NCI-H2029 (cell line): ENCODE measurements at places on chromosomes 4 and X.

GRCh38 chr4:107247738-107248137, 211.6 kb upstream of the DKK2 start:
- no peak for DNase-seq

- DNase-seq, result no peak
Observed at GRCh38 chrX:139720136-139720535, 12.2 kb upstream of the MCF2 start.

DNA sequence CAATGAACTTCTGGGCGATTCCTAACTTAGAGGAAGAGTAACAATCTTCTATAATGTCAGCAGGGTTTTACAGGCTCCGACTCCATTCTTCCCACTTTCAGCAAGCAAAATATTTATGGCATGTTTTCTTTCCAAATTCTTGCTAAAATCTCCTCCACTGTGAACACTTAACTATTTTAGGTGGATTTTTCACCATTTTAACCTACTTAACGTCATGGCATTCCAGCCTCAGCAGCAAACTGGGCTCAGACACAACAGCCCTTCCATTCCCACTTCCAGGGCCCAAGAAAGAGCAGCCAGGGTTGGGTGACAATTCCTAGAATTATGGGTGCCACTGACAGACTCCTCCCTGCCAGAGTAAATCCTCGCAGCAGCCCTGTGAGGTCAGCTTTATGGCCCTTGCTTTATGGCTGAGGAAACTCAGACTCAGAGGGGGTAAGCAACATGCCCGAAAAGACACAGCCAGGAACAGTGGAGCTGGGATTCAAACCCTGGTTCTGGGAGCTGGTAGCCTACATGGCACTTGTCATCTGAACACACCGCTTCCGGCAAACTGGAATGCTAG, 112.8 kb upstream of the MAP3K15 start:
- no peak for DNase-seq

- no peak for DNase-seq
Observed at GRCh38 chrX:96833333-96833732, 50.4 kb upstream of the RPA4 start.

- no peak for DNase-seq
Observed at GRCh38 chr4:57091657-57092162, 18.5 kb downstream of the IGFBP7 start.

DNA sequence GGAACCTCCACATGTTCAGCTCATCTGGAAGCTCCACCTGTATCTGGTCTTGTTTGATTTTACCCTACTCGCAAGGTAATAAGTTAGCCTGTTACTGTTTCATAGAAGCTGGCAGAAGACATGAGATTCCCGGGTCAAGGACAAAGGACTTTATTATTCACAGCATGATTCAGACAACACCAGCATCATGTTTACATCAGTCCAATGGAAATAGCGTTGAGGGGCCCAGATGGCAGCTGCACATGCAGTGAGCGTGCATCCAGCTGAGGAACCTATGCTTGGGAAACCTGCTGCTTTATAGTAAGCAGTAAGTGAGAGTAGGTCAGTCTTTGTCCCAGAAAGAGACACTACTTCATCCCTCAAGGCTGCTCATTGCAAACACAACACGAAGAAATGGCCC, 19.8 kb downstream of the TSPAN5 start:
- no peak for DNase-seq

DNA sequence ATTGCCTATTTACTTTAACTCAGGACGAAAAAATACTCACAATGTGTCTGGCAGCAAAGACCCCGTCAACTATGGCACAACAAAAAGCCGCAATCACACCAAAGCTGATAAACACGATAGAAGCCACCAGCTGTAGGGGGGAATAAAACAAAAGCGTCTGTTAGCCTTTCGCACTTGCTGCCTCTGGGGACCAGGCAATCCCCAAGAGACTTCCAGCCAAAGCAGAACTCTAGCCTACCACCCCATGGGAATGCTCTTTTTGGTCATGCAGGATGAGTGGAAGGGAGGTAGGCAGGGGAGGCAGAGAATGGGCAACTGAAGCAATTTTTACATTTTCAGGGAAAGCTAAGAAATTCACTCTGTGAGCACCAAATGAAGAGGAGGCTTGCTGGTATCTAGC, 20.1 kb downstream of the TMEM255A start:
- no peak for DNase-seq

DNA sequence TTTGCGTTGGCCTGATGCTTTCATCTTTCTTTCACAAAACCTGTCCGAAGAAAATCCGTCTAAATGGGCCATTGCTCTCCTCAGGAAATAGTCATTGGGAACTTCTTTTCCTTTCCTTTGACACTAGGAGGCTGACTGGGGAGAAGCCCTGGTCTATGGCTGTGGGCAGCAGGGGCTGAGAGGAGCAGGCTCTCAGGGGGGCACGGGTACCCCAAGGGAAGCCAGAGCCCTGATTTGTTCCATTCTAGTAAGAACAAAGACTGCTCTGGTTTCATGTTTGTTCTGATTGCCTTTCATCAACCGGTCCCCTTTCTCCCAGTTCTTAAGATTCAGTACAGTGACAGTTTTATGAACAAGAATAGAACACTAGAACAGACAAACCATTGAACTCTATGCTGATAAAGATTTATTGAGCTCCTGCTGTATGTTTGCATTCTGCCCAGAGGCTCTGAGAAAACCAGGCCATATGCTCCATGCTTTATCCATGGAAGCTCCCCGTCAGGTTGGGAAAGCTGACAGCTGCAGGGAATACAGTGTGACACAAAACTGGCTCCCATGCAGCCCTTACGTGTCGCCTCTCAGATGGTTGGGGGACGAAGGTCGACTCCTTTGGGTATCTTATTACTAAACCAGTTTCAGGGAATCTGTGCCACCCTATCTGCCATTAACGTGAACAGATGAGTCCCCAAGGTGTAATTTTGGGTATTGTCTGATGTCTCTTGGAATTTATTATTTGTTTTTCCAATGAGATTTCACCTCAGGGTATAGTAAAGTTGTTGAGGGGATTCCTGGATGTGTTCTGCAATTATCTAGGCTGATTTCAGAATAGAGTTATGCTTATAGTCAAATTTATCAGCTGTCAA, 72.4 kb upstream of the MSANTD1 start:
- DNase-seq, result no peak

DNA sequence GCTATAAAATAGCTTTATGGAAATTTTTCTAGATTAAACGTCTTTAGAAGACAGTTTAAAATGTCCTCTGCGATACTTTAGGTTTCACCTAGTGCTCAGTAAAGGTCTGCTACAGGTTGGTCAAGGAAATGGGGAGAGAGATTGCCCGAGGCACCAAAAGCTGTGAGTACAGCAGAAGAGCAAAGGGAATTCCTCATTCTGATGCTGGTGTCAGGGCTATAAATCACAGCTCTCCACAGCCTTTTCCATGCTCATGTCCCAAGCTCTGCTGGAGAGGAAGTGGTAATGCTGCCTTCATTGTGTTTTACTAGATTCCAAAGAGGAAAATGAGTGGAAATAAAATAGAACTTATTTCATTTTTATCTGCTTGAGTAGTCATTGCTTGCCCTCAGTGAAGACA, 2060.4 kb downstream of the ARAP2 start:
- DNase-seq, result no peak

- DNase-seq, result no peak
Observed at GRCh38 chrX:77786365-77786680, 307 bp upstream of the ATRX start.

DNA sequence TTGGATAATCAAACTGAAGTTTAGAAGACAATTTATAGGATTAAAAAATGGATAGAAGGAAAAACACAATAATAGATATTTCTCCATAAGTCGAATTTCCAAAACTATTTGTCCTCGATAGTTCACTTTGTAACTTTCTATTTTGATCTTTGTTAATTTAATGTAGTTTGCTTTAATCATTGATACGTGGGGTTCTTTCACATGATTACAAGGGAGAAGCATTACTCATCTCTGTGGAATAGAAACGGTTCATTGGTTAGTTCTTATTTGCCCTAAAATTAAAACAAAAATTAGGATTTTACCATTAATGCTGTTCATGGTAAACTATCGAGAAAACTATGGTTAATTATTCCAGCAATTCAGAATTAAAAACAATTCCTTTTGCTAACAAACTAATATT, 2.1 kb downstream of the TET2 start:
- DNase-seq, result no peak

DNA sequence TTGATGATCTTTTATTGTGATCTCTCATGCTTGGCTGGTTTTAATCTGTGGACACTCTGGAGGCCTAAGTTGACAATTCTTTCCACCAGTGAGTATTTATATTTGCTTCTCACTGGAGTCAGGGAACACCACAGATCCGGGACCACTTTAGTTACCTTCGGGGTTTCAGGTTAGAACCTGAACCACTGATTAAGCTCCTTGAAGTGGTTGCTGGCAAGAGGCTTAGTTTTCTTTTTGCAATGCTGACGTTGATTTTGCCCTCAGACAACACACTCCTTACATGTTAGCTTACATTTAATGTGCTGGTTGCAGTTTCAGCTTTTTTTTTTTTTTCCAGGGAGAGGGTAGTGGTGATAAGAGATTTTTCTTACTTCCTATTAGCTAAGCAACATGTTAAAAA, 10.5 kb upstream of the ZNF330 start:
- peak; percentile 51 for DNase-seq

DNA sequence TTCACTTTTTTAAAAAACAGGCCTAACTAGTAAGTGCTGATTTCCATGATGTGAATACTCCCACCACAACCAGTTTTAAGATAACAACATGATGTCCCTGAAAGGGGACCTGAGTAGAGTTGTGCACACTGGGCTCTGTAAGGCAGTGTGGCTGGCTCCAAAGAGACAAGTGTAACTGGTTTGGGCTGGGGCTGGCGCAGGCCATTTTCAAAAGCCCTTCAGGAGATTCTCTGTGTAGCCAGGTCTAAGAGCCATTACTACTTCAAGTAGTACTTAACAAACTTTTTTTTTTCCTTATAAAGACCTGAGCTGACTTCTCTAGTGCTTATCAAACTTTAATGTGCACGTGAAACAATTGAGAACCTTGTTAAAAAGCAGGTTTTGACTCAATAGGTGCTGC, 4.3 kb downstream of the QRFPR start:
- DNase-seq, result no peak

- peak; percentile 3 for DNase-seq
Observed at GRCh38 chrX:110420771-110421499, 62.3 kb downstream of the RTL9 start.

GRCh38 chr4:146975036-146975435, 29.4 kb upstream of the TTC29 start:
- no peak for DNase-seq

DNA sequence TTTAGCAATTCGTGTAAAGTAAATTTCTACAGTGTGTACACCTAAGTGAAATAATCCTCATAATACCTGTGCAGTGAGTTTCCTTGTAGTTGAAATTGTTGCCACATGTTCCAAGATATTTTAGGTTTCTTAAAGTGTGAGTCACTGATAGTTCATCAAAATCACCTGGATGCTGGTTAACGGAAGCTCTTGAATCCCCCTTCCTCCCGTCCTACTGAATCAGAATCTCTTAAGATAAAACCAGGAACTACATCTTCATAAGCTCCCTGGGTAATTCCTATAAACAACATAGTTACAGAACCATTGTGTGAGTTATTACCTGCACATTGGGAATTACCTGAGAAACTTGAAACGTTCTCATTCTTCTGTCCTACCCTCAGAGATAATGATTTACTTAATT, 197.4 kb upstream of the HS3ST1 start:
- no peak for DNase-seq

DNA sequence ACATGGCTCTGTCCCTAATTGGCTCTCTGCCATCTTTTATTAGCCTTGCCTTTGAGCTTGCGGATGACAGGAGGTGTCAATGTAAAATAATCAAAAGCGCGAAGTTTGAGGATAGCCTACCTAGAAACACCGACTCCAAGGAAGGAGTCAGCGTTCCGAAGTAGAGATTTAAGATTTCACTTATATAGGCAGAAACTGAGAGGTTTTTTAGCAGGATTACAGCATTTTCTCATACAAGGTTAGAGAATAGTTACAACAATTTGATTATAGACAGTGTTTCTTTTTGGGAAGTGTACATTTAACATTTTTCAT, 499 bp upstream of the NFXL1 start:
- no peak for DNase-seq

DNA sequence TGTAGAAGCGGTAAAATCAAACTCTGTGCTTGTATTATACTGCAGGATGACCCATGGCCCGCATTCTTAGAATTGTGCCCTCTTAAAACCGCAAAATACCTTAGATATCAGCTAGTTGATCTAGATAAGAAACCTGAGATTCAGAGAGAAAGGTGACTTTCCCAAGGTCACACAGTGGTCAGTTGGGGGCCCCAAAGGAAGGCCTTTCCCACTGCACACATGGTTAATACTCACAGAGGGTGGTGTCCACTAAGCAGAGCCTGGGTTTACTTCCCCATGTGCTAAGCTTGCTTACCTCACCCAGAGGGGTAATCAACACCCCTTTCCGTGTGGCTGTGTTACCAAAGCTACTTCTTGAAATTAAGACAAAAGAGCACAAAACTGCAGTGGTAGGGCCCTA, 66.3 kb downstream of the RBM47 start:
- DNase-seq, result no peak

DNA sequence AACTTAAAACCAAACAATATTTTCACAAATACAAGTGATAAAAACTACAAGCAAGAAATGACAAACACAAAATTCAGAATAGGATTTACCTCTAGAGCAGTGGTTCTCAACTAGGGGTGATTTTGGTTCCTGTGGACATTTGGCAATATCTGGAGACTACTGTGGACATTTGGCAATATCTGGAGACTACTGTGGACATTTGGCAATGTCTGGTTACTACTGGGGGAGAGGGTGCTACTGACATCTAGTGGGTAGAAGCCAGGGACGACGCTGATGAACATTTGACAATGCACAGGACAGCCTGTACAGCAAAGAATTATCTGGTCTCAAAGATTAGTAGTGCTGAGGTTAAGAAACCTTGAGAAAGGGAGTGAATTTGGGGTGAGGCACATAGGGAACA, 169.8 kb downstream of the CLCN4 start:
- DNase-seq, result no peak

- no peak for DNase-seq
Observed at GRCh38 chrX:118497180-118497818, 1.7 kb downstream of the DOCK11 start.

GRCh38 chr4:165294907-165295306, 32.6 kb upstream of the MSMO1 start:
- DNase-seq, result no peak

DNA sequence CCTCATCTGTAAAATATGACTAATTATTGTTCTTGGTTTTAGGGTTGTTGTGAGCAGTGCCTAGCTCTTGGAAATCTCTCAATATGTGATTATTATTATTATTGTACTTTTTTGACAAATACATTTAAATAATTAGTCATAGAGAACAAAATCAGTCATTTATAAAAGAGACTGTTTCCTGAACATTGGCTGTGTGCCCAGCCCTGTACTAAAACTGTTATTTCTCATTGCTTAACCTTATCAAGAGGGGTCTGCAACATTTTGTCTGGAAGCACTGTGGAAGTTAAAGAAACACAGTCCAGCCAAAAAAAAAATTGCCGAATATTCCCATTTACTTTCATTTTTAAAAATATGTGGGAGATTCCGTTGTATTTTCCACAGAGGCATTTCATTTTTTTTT, 989.2 kb upstream of the SLIT2 start:
- no peak for DNase-seq

DNA sequence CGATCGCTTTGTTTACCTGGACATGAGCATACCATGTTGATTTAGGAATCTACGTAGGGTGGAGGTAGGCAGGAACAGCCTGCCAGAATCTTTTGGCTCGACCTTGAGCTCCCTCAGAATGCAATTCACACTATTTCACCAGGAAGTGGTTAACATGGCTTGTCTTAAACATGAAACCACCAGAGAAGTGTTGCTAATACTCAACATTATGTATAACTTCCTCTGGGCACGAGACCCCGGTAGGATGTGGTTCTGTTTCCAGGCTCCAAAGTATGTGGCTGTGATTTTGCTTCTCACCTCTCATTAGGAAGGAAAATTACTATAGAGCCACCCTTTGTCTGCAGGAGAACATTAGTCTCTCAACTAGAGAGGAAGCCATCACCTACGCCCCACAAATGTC, 59.0 kb upstream of the VCX3B start:
- DNase-seq, result no peak
